Neural progenitor cell (in vitro differentiated cells): ENCODE measurements at places on chromosomes 16 and 17.

GRCh38 chr17:81189670-81190530, 23.9 kb upstream of the AATK start:
- no peaks in the 10 kb centered on the region for H3K27me3 ChIP-seq
- H3K36me3 ChIP-seq: no peaks in the 10 kb centered on the region

DNA sequence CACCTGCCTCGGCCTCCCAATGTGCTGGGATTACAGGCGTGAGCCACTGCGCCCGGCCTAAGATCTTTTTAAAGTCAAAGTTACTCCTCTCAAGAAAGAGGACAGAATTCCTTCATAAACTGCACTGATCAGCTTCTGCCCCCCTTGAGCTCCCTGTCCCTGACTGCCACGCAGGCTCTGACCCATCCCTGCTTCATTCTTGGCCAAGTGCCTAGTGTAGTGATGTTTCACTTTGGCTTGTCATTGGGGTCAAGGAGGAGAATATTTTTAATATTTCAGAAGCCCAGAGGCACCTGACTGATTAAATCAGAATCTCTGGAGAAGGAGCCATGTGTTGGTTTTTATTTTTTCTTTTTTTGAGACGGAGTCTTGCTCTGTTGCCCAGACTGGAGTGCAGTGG, 9.1 kb downstream of the MRM1 start:
- H3K4me3 ChIP-seq: no peak overlapping the region
- no peaks in the 10 kb centered on the region for H3K27me3 ChIP-seq
- no peaks in the 10 kb centered on the region for H3K36me3 ChIP-seq
- H3K27ac ChIP-seq: no peak overlapping the region

- no peaks in the 10 kb centered on the region for H3K27me3 ChIP-seq
- no peak overlapping the region for H3K27ac ChIP-seq
- no peaks in the 10 kb centered on the region for H3K36me3 ChIP-seq
- no peak overlapping the region for H3K4me3 ChIP-seq
- DNase-seq: no peak
These were observed 432.2 kb downstream of the MAF start for GRCh38 chr16:79168321-79168720.

- DNase-seq: no peak
- H3K27me3 ChIP-seq: no peaks in the 10 kb centered on the region
- no peak overlapping the region for H3K27ac ChIP-seq
- no peak overlapping the region for H3K4me3 ChIP-seq
- H3K4me1 ChIP-seq: no peaks in the 10 kb centered on the region
These were observed 57.4 kb downstream of the EMP2 start for GRCh38 chr16:10522966-10523365.

GRCh38 chr16:68893710-68894705, 50.7 kb downstream of the TANGO6 start:
- H3K27ac ChIP-seq: no peak overlapping the region
- H3K4me3 ChIP-seq: no peak overlapping the region
- H3K27me3 ChIP-seq: no peaks in the 10 kb centered on the region
- H3K36me3 ChIP-seq: no peaks in the 10 kb centered on the region

DNA sequence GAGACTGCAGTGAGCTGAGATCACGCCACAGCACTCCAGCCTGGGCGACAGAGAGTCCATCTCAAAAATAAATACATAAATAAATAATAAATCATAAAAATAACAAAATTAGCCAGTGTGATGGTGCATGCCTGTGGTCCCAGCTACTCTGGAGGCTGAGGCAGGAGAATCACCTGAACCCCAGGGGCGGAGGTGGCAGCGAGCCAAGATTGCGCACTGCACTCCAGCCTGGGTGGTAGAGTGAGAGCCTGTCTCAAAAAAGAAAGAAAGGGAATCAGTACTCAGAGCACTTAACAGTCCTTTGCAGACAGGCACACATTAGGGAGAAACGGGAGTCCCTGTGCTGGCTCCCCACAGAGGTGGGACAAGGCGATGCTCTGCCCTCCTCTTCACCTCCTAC, 25.1 kb downstream of the MAPK8IP3 start:
- no peaks in the 10 kb centered on the region for H3K4me1 ChIP-seq
- no peak overlapping the region for H3K4me3 ChIP-seq
- H3K27ac ChIP-seq: no peak overlapping the region
- DNase-seq: no peak
- H3K36me3 ChIP-seq: no peaks in the 10 kb centered on the region

- H3K4me1 ChIP-seq: peaks cover 11% of the 10 kb centered on the region
- no peak overlapping the region for H3K4me3 ChIP-seq
- DNase-seq: no peak
- H3K27ac ChIP-seq: no peak overlapping the region
- peaks cover 5% of the 10 kb centered on the region for H3K36me3 ChIP-seq
These were observed 40.8 kb downstream of the CYB5B start for GRCh38 chr16:69465083-69465721.

DNA sequence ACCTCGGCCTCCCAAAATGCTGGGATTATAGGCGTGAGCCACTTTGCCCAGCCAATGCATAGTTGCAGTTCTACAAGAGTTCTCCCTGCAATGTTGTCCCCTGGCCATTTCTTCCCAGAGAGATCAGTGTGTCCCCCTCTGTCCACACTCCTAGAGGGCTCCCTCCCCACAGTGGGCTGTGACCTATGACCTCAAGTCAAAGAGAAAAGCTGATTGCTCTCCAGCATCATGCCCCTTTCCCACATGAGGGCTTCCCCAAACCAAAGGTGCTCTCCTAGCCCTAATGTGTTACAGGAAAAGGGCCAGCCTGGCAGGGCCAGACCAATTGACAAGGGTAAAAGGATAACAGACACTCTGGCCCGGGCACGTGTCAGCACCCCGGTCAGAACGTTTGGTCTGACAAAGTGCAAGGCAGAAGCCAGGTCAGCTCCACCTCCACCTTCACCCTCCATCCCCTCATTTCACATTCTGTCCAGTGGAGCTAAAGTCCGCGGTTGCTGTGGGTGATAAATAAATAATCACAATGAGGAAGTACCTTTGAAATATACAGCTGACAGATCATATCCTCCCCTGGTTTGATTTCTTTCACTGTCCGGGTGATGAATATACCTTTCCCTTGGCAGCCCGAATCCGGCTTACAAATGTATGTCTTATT, 17.8 kb downstream of the TTLL6 start:
- no peak overlapping the region for H3K27ac ChIP-seq
- H3K27me3 ChIP-seq: peaks cover under 1% of the 10 kb centered on the region
- no peaks in the 10 kb centered on the region for H3K4me1 ChIP-seq
- H3K4me3 ChIP-seq: no peak overlapping the region

GRCh38 chr17:60371818-60372510, 20.0 kb downstream of the USP32 start:
- peaks cover 11% of the 10 kb centered on the region for H3K4me1 ChIP-seq
- H3K27me3 ChIP-seq: no peaks in the 10 kb centered on the region
- H3K36me3 ChIP-seq: no peaks in the 10 kb centered on the region
- no peak overlapping the region for H3K4me3 ChIP-seq
- DNase-seq: no peak

DNA sequence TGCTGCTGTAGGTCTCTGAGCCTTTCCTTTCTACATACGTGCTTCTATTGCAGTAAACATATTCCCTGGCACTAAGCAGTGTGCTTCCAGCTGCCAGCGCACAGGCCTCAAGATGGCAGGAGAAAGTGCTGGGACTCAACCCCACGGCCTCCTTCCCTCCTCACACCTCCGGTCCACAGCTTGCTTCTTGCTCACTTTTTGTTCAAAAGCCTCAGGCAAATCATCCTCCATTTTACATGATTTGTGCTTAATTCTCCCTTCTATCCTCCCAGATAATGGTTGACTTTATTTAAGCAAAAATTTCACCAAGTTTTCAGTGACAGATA, 5.4 kb downstream of the CDK5R1 start:
- no peak overlapping the region for H3K4me3 ChIP-seq
- H3K4me1 ChIP-seq: peaks cover 27% of the 10 kb centered on the region
- H3K36me3 ChIP-seq: no peaks in the 10 kb centered on the region
- DNase-seq: no peak
- no peak overlapping the region for H3K27ac ChIP-seq
- H3K27me3 ChIP-seq: no peaks in the 10 kb centered on the region

DNA sequence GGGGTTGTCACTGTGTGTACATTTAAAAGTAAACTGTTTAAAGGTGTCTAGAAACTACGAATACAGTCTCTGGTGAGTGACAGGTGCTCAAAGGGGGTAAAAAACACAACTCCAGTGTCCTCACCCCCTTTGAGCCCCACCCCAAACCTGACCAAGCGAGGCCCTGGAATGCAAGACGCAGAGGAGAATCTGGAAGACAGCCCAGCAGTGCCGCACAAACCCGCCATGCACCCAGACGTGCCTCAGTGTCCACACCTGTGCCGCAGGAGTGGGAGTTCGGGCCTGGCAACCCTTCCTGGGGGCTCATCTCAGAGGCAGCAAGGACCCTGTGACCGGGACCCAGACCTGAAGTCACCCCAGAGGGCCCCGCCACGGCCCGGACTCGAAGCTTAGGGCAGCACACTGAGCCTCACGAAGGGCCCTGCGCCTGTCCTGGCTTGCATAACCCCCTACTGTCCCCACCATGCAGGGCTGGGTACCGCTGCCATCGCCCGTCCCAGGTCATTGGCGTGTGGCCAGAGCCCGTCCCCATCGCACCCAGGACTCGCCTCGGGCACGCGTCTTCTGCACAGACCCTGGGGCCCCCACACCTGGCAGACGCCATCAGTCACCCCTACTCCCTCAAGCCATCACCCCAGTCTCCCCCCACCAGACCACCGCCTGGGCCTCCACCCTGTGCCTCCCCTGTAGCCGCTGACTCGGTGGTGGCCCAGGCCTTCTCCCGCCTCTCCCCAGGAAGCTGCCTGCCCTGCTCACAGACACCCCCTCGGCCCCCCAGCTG, 33.0 kb upstream of the ZC3H18 start:
- H3K36me3 ChIP-seq: no peaks in the 10 kb centered on the region
- peaks cover 11% of the 10 kb centered on the region for H3K4me1 ChIP-seq
- no peak for DNase-seq
- H3K27me3 ChIP-seq: peaks cover 3% of the 10 kb centered on the region
- no peak overlapping the region for H3K27ac ChIP-seq

DNA sequence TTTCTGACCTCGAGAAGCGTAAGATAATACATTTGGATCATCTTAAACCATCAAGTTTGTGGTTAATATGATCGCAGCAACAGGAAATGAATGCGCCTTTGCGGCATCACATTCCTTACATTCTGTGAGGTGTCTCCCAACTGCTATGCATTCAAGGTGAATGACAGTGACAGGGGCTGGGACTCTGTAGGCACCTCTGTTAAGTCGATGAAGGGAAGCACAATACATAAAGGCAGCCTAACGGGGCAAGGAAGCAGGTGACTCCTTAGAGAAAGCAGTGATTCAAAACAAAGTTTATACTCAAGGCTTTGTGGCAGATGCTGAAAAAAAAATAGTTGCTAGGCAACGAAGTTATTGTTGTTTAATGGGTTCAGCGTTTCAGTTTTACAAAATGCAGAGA, 21.6 kb upstream of the EVPL start:
- H3K36me3 ChIP-seq: peaks cover 5% of the 10 kb centered on the region
- no peak overlapping the region for H3K4me3 ChIP-seq
- no peak for DNase-seq
- no peaks in the 10 kb centered on the region for H3K27me3 ChIP-seq

DNA sequence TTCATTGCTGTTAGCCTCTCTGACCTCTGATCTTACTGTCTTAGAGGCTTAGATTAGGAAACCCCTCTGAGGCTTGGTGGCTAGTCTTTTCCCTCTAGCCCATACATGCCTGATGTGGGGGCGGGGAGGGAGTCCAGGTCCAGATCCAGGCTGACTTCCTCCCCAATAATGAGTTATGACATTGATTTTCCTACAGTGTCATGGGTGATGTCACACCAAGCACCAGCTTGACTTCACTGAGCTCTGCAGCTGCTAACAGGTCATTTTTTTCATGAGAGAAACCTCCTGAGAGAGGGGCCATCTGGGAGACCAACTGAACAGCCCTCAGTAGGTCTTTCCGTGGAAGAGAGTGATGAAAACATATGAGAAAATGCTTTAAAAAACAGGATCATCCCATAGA, 180.2 kb upstream of the N4BP1 start:
- DNase-seq: no peak
- H3K36me3 ChIP-seq: no peaks in the 10 kb centered on the region
- H3K4me1 ChIP-seq: peaks cover 12% of the 10 kb centered on the region
- no peaks in the 10 kb centered on the region for H3K27me3 ChIP-seq
- no peak overlapping the region for H3K4me3 ChIP-seq
- H3K27ac ChIP-seq: no peak overlapping the region

DNA sequence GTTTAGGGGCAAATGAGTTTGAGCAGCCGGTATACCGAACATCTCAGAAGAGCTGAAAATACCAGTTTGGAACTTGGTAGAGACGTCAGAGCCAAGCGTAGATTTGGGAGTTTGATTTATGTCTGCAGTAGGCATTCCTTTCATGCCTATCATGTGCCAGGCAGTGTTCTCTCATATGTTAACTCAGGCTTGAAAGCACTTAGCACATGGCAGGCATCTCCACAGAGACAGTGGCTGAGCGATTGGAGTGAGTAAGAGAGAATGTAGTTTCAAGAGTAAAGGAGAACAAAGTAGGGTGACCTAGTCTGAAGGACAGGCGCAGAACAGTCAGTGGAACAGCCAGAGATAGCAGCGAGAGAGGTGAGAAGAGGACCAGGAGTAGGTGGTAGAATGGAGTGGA, 207.0 kb downstream of the FTO start:
- no peak for DNase-seq
- no peaks in the 10 kb centered on the region for H3K36me3 ChIP-seq
- no peak overlapping the region for H3K27ac ChIP-seq
- no peak overlapping the region for H3K4me3 ChIP-seq

GRCh38 chr16:86663685-86664521, 85.6 kb downstream of the FOXL1 start:
- no peaks in the 10 kb centered on the region for H3K27me3 ChIP-seq
- no peaks in the 10 kb centered on the region for H3K36me3 ChIP-seq
- no peak overlapping the region for H3K27ac ChIP-seq

GRCh38 chr16:61555718-61556441, 480.4 kb downstream of the CDH8 start:
- no peak for DNase-seq
- H3K27me3 ChIP-seq: no peaks in the 10 kb centered on the region
- no peak overlapping the region for H3K27ac ChIP-seq
- H3K4me1 ChIP-seq: no peaks in the 10 kb centered on the region
- no peak overlapping the region for H3K4me3 ChIP-seq
- H3K36me3 ChIP-seq: no peaks in the 10 kb centered on the region

DNA sequence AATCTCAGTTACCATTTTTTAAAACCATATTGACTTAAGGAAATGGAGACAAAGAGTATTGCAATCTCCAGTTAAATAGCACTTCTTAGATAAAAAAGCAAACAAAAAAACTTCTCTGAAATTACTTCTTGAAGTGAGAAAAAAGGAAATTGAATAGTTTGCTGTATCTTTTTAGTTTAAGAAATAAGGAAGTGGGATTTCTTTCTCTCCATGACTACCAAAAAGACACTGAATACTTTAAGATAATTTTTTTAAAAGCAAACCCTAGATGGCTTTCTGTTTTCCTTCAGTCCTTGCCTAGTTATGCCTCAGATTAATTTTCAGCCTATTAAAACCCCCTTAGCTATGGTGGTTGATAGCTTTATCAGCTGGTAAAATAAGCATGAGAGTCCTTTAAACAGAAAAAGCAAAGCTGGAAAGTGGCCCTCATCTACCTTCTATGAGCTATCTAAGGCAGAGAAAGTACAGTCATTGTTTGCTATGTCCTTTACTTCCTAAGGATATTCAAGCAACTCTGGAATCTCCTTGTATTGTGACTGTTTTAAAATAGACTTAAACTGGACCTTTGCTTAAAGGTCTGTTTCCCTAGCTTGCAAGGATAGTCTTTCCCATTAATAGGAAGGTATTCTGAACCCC, 28.6 kb downstream of the TPPP3 start:
- H3K4me3 ChIP-seq: no peak overlapping the region
- peaks cover 73% of the 10 kb centered on the region for H3K27me3 ChIP-seq

- DNase-seq: peak; percentile 77
- no peak overlapping the region for H3K27ac ChIP-seq
- H3K36me3 ChIP-seq: no peaks in the 10 kb centered on the region
- H3K4me3 ChIP-seq: peak overlapping the region; percentile 17
- peaks cover 37% of the 10 kb centered on the region for H3K4me1 ChIP-seq
These were observed 89.8 kb downstream of the SHISA6 start for GRCh38 chr17:11330826-11331225.
